Hematopoietic multipotent progenitor cell treated with erythropoietin and hydrocortisone succinate and interleukin-3 and kit ligand, for 8 days (in vitro differentiated cells): ENCODE measurements at places on chromosomes 16 and 17.

DNA sequence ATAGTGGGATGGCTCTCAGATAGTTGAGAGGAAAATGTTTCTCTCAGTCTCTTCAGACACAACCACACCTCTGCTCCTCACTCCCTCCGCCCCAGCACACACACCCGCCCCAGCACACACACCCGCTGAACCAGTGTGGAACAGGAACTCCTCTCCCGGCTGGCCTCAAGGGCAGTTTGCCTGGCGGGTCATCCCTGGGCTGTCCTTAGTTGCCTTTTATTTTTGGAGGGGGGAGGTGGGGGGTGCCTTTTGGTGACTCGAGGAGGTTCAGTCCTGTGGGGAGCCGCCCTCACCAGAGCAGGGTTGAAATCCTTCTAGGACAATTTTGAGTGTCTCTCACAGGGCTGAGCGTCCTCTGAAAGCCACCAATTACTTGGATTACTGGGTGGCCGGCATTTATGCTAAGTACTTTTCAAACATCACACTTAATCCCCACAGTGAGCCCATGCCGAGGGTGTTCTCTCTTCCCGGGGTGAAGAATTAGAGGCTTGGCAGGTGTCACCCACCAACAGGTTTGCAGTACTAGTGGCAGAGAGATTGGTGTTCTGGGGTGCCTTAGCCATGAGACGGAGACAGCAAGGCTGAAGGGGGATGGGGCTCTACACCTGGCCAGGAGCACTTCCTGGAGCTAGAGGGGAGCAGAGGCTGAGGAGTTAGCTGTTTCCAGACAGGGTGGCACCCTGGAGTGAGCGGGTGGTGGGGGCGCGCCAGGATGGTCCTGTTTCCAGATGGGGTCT is 2.8 kb downstream of the RASD1 start:
- DNase-seq: no peak

DNA sequence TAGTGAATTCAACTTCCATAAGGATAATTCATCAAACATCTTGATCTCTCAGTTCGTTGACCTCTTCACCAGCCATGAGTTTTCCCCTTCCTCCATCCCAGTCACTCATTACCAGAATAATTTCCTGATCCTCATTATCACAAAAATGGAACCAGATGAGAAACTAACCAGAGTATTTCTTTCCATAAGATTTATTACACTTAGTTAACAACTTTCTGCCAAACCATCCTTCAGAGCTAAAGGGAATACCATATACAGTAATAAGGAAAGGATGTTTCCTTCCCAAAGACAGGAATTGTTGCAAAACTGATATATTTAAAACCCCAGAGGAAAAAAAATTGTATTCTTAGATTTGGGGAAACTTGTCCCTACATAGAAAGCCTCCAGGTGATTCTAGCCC is 8.6 kb downstream of the KRTAP29-1 start:
- no peak for DNase-seq

- DNase-seq: no peak
Observed at GRCh38 chr17:59796785-59797205, 89.3 kb downstream of the VMP1 start.

DNA sequence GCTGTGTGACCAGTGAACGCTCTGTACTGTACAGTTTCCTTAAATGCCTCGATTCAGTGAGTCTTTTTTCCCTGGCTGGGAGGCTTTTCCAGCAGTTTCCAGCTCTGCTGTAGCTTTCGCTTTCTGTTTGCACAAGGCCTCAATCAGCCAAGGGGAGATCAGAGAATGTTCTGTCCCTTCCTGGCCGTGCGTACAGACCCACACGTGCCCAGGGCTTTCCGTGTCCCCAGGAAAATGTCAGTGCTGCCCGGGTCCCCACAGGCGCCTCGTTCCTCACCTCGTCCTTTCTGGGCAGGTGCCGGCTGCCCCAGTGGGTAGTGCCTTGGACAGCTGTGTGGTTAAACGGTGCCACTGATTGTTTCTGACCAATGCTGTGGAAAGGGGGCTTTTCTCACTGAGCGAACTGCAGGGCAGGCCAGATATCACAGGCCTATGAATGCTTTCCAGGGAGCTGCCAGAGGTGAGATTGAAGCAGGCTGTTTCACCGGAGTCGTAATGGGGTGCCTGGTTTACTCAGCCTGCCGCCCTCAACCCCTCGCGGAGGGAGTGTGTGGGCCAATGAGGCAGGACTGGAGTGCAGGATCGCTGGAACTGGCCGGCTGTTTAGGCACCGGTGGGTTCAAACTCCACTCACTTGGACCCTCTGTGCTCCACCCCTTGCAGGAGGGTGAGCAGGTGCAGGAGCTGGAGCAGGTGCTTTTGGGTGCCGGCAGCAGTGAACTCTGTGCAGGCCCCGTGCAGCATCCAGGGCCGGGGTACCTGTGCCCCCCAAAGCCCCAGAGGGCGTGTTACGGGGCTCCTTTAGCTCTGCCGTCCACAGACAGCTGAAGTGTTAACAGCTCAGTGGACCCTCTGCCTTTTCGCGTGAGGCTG is 44.4 kb downstream of the ZNF778 start:
- no peak for DNase-seq

DNA sequence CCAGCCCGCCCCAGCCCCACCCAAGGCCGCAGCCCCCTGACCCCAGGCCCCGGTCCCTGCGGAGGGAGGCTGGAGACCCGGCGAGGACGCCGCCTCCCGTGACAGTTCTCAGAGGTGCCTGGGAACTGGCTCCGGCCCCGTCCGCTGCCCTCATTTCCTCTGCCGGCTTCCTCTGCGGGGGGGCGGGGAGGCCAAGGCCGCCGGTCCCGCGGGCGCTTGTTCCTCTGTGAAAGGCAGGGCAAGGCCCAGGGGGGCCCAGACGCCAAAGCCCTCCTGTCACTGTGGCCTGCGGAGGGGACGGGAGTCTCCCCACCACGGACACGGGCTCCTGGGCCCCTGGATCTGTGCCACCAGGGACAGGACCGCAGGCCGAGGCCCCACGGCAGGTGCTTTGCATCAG is 5.0 kb upstream of the PVALEF start:
- no peak for DNase-seq

DNA sequence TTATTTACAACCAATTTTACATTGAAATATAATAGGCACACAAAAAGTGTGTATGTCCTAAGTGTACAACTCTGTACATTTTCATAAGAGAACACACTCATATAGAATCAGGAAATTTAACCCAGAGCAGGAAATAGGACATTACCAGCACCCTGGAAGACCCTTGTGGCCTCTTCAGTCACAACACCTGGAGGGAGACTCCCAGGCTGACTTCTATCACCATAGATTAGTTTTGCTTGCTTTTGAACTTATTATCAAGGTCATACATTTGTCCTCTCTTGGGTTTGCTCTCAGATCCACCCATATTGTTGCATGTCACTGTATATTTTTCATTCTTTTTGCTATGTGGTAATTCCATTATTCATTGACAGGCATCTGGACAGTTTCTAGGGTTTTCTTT is 5.8 kb downstream of the RIPOR1 start:
- DNase-seq: peak; percentile 59

DNA sequence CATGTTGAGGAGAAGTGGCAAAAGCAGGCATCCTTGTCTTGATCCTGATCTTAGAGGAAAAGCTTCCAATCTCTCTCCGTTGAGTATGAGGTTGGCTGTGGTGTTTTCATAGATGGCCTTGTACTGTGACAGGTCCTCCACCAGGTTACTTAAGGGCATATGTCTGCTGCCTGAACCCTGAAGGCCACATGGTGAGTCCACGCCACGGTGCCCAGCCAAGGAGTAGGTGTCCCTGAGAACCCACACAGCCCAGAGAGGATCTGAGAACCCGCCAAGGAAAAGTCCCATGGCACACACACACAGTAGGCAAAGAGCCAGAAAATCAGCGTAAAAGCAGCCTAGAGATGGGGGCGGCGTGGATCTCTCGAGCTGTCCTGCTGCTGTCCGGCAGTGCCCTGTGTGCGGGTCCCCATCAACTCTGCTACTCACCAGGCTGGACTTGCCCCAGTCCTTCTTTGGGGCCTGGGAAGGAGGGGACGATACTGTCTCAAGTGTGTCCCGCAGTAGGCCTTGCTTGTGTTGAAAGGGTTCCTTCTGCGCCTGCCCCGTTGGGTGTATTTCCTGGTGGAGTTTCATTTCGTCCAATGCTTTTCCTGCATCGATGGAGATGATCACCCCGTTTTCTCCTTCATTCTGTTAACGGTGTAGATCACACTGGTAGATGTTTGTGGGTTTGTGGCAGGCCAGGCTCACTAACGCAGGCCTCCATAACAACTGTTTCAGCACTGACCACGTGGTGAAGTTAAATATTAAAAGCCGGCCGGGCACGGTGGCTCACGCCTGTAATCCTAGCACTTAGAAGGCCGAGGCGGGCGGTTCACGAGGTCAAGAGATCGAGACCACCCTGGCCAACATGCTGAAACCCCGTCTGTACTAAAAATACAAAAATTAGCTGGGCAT is 90.8 kb upstream of the DNAH17 start:
- no peak for DNase-seq

DNA sequence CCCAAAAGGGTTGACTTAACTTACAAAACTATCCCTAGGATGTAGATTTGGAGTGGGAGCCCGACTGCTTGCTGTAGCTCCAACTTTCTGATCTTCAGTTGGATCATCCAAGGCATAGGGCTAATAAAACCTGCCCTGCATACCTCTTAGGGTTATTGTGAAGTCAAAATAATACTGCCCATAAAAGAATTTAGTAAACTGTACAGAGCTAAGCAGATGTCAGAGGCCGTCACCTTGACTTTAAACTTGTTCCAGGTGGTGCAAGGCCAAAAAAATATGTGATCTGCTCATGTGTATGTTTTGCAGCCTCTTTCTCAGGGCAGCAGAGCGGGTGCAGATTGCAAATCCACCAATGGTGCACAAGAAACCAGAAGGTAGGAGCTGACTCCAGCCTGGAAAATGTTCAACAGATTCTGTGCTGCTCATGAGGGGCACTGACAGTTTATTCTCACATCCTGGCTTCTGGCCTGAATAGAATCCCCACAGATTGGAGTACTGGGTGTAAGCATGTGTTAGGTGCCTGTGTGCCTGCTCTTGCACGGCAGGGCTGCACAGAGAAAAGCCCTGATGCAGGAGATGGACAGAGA is 180.7 kb downstream of the MAP2K4 start:
- no peak for DNase-seq

DNA sequence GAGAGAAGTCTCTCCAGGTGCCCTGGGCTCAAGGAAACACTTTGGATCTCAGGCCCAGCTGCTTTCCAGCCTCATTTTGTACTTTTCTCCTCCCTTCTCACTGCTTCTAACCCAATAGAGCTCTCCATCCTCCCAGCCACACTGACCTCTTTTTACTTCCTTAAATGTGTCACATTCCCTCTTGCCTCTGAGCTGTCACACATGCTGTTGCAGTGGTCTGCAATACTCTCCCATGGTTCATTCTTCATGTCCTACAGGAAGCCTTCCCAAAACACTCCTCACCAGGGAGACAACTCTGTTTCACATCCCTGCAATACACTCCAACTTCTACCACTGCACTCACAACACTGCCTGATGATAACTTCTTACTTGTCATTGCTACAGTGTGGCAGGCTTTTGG is 242.1 kb upstream of the DYNLRB2 start:
- no peak for DNase-seq

DNA sequence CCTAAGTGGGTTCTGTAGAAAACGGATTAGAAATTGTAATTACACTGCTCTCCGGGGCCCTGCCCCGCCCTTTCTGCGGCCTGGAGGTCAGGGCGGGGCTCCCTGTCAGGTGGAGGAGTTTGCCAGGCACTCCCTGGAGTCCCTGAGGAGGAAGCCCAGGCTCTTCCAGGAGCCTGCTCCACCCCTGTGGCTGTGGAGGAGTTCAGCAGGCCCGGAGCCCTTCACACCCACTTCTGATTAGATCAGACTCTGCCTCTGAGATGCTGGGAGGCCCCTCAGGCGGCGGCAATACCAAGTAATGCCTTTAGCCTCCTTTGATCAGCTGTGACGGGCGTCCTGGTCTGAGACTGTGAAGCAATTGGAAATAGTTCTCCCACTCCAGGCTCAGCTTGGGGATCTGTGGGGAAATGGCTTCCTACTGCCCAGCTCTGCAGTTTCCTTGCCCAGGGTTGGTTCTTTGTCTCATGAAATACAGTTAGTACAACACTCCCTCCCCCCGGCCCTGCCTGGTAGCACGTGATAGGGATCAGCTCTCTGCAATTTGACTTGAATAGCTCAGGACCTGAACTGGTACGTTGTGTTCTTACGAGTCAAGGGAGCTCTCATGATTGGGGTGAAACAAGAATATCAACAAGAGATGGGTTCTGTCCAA is 22.3 kb downstream of the BAIAP2 start:
- peak; percentile 68 for DNase-seq

DNA sequence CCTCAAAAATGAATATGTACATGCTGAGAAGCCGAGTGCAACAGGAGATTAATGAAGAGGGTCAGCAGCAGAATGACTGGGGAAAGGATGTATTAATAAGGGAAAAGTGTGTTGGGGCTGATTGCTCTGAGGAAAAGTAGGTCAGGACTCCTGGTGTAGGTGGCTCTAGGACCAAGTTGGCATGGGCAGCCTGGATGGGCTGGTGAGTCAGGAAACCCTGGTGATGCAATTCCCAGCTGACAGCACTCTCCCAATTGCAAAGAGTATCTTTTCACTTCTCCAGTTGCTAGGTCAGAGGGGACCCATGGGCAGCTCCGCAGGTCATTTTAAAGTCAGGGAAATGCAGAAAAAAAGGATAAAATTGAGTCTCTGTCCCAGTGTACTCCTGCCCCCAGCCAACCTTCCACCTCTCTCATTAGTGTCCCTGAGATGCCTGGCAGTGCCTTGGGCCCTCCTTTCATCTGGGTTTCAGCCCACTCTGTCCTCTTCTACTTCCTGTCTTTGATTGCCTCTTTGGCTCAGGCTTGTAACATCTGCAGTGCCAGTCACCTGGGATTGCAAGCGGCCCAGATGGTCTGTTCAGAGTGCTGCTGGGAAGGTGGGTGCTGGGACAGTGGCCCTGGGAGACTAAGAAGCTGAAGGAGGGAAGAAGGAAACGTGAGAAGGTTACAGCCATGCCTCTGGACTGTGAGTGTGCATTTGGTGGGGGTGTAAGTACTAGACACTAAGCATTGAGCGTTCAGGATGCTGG is 2177.2 kb downstream of the TP53TG3F start:
- no peak for DNase-seq

DNA sequence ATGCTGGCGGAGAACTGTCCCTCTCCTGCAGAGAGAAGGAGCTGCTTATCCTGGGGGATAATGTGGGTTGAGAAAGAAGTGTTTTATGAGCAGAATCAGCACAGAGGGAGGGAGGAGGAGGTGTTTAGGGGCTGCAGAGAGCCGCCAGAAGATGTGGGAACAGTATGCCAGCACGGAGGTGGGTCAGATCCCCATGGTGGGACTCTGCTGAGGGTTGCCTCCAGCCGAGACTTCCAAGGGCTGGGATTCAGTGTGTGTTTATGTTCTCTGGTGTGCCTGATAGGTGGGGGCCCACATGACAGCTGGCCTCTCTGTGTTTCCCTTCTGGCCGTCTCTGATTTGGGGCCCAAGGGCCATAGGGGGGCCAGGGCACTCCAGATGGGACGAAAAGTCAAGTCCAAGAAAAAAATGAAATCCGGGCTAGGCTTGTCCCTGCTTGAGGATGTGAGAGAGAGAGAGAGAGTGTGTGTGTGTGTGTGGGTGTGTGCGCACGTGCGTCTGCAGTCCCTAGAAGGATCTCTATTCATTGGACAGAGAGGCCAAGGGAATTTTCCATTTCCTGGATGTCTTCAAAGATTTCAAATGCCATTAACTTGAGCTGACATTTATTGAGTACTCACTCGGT is 21.6 kb downstream of the PRKCB start:
- no peak for DNase-seq
